ENCODE measurements at places on chromosomes 13 and 19. TPM values are rescaled to one million over a fixed set of nuclear protein-coding genes. Genes with fewer than 3 reads are reported as not detected.

DNA sequence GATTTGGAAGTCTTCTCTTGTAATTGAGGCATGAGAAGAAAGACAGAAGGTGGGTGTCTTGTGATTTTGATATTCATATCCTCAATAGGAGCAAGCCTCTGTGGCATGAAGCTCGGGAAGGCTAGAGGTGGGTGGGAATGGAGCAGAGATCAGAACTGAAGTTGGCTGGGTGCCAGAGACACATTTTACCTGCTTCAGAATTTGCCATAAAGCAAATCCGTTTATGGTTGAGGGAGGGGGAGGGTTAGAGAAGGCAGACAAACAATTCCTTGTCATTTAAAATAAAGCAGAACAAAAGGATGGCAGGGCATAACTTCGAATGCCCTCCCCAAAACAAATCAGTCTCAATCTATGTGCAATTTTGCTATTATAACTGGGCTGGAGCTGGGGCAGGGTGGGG, 305.9 kb downstream of the KLF5 start:
- no peak overlapping the region for H3K27ac ChIP-seq
- DNase-seq: no peak
- no peaks in the 10 kb centered on the region for H3K4me1 ChIP-seq

DNA sequence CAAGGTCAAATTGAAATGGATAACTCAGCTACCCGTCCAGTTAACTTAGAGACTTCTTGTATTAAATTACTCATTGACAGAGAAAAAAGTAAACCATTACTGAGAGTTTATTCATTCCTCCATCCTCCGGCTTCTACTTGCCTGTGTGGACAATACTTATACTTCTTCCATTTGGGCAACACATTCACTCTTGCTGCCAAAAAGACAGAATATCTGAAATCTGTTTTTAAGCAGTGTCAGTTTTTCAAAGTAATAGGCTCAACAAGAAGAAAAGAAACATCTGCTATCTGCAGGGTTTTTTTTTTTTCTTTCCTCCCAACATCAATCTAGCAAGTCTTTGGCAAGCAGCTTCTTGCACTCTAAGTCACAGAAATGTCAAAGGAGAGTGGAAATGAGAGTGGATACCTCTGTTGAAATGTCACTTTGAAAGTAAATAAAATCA, 1142.8 kb downstream of the PCDH9 start:
- no peaks in the 10 kb centered on the region for H3K36me3 ChIP-seq
- no peak overlapping the region for H3K27ac ChIP-seq
- no peak for DNase-seq

- H3K36me3 ChIP-seq: peaks cover 2% of the 10 kb centered on the region
- H3K27me3 ChIP-seq: no peaks in the 10 kb centered on the region
- no peak overlapping the region for H3K27ac ChIP-seq
- H3K4me1 ChIP-seq: peaks cover 35% of the 10 kb centered on the region
These were observed 2.0 kb downstream of the NACC1 start for GRCh38 chr19:13120031-13120430.

DNA sequence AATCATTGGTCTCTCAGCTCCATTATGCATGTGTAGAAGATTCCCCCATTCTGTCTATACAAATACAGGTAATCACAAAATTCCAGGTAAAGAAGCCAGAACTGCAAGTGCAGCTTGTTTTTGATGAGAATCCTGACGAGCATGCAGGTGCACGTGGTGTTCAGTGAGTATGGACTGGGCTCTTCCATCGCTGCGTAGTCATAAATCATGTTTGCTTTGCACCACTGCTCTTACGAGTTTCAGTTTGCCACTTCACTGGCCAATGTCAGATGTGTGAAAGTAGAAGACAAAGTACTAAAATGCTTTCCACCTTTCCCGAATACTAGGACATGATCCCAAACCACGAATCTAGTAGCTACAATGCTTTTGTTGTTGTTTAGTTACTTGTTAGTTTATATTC, 390.7 kb downstream of the LIG4 start:
- no peak overlapping the region for H3K4me3 ChIP-seq
- H3K36me3 ChIP-seq: no peaks in the 10 kb centered on the region
- H3K27me3 ChIP-seq: no peaks in the 10 kb centered on the region
- no peak for DNase-seq

GRCh38 chr19:57276430-57276829, 3.9 kb upstream of the ZNF460 start:
- no peaks in the 10 kb centered on the region for H3K36me3 ChIP-seq
- no peak overlapping the region for H3K27ac ChIP-seq
- H3K4me1 ChIP-seq: peaks cover 11% of the 10 kb centered on the region
- no peaks in the 10 kb centered on the region for H3K27me3 ChIP-seq
- no peak overlapping the region for H3K4me3 ChIP-seq
- DNase-seq: no peak

- H3K36me3 ChIP-seq: no peaks in the 10 kb centered on the region
- H3K4me3 ChIP-seq: no peak overlapping the region
- H3K27me3 ChIP-seq: peaks cover 33% of the 10 kb centered on the region
- peaks cover 10% of the 10 kb centered on the region for H3K4me1 ChIP-seq
These were observed 822 bp upstream of the PTPRS start for GRCh38 chr19:5341448-5341820.

DNA sequence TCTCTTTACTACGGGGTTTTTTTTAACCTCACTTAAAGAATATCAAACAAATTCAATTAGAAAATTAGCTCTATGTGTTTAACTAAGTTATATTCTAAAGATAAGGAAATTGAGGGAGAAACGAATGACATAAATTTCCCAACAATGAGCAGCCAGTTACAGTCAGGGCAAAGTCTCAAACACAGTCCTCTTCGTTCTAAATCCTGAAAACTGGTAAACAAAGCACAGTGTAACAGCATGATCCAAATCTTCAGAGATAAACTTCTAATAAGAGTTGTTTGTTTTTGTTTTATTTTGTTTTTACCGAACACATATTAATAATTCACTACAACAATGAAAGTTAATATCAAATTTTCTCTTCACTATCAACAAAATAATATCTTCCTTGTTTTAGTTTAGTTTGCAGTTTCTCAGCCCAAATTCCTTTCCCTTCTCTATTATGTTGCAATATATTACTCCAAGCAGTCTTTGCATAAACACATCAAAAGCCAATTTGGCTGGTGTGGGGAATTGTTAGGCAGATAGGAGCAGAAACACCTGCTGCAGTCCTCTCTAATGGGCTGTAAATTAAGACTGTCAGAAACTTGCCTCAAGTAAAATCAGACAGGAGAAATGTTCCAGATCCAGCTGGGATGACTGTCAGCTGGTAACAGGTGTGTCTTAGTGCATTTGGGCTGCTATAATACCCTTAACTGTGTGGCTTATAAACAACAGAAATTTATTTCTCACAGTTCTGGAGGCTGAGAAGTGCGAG, 106.5 kb upstream of the SGCG start:
- H3K36me3 ChIP-seq: no peaks in the 10 kb centered on the region
- H3K4me1 ChIP-seq: no peaks in the 10 kb centered on the region
- H3K27me3 ChIP-seq: no peaks in the 10 kb centered on the region
- no peak for DNase-seq
- H3K27ac ChIP-seq: no peak overlapping the region

- no peak overlapping the region for H3K27ac ChIP-seq
- H3K36me3 ChIP-seq: no peaks in the 10 kb centered on the region
- H3K4me1 ChIP-seq: no peaks in the 10 kb centered on the region
- no peak for DNase-seq
- H3K27me3 ChIP-seq: no peaks in the 10 kb centered on the region
- H3K4me3 ChIP-seq: no peak overlapping the region
These were observed 352.6 kb downstream of the TBC1D4 start for GRCh38 chr13:75129331-75129730.

GRCh38 chr19:3202346-3202745, 16.6 kb downstream of the NCLN start:
- DNase-seq: no peak
- H3K36me3 ChIP-seq: peaks cover 36% of the 10 kb centered on the region
- no peak overlapping the region for H3K4me3 ChIP-seq
- H3K4me1 ChIP-seq: no peaks in the 10 kb centered on the region

DNA sequence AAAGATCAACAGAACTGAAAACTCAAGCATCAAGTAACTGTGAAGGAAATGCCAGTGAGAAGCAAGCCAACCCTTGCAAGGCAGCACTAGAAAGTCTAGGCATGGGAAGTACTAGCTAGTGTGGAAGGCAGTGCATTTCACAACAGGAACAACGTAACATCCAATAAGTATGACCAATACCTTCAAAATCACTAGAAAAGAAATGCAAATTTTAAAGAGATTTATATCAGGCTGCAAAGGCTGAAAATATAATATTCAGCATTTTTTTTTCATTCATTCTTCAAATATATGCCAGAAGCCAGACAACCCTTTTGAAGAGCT, 121.9 kb downstream of the DLEU7 start:
- H3K4me3 ChIP-seq: no peak overlapping the region
- H3K27me3 ChIP-seq: no peaks in the 10 kb centered on the region
- H3K4me1 ChIP-seq: no peaks in the 10 kb centered on the region
- H3K36me3 ChIP-seq: no peaks in the 10 kb centered on the region
- no peak overlapping the region for H3K27ac ChIP-seq

DNA sequence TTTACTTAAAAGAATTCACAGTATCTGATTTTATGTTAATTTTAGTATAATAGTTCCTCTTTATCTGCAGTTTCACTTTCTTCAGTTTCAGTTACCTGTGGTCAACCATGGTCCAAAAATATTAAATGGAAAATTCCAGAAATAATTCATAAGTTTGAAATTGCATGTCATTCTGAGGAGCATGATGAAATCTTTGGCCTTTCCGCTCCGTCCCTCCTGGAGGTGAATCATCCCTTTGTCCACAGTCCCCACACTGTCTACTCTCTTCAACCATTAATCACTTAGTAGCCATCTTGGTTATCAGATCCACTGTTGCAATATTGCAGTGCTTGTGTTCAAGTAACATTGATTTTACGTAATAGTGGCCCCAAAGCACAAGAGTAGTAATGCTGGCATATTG, 26.9 kb downstream of the SLITRK6 start:
- no peak overlapping the region for H3K4me3 ChIP-seq
- H3K4me1 ChIP-seq: no peaks in the 10 kb centered on the region
- no peak for DNase-seq

- no peak for DNase-seq
- H3K27me3 ChIP-seq: no peaks in the 10 kb centered on the region
- no peak overlapping the region for H3K27ac ChIP-seq
- peaks cover 7% of the 10 kb centered on the region for H3K4me1 ChIP-seq
- peak overlapping the region; percentile 17 for H3K4me3 ChIP-seq
These were observed 30.3 kb downstream of the CRYL1 start for GRCh38 chr13:20495087-20496023.

GRCh38 chr19:511101-511851, 4.0 kb downstream of the TPGS1 start:
- H3K27me3 ChIP-seq: no peaks in the 10 kb centered on the region
- peak overlapping the region; percentile 75 for H3K27ac ChIP-seq
- H3K4me3 ChIP-seq: peak overlapping the region; percentile 32
- H3K36me3 ChIP-seq: peaks cover 6% of the 10 kb centered on the region
- peak; percentile 72 for DNase-seq

GRCh38 chr13:74045583-74045982, 88.6 kb downstream of the KLF12 start:
- no peak for DNase-seq
- H3K4me1 ChIP-seq: no peaks in the 10 kb centered on the region
- no peaks in the 10 kb centered on the region for H3K36me3 ChIP-seq
- no peaks in the 10 kb centered on the region for H3K27me3 ChIP-seq
- no peak overlapping the region for H3K4me3 ChIP-seq

GRCh38 chr13:70457474-70457873, 349.2 kb upstream of the KLHL1 start:
- no peaks in the 10 kb centered on the region for H3K4me1 ChIP-seq
- no peak for DNase-seq
- no peaks in the 10 kb centered on the region for H3K36me3 ChIP-seq
- no peak overlapping the region for H3K4me3 ChIP-seq

The CYP2A7 gene
- 1.7 TPM for total RNA-seq

The NLRP7 gene
- not detected for total RNA-seq

The SBK3 gene
- total RNA-seq: 1.8 TPM

The SKA3 gene
- total RNA-seq: 1.7 TPM

The GAPDHS gene
- total RNA-seq: not detected

The CFAP97D2 gene
- not detected for total RNA-seq
